HAP-1 (cell line): ENCODE measurements at places on chromosomes 16 and 17.

GRCh38 chr16:27320261-27321012, 6.7 kb downstream of the IL4R start:
- DNase-seq: no peak

- no peak for DNase-seq
These were observed 117.6 kb downstream of the VPS53 start for GRCh38 chr17:596763-597644.

DNA sequence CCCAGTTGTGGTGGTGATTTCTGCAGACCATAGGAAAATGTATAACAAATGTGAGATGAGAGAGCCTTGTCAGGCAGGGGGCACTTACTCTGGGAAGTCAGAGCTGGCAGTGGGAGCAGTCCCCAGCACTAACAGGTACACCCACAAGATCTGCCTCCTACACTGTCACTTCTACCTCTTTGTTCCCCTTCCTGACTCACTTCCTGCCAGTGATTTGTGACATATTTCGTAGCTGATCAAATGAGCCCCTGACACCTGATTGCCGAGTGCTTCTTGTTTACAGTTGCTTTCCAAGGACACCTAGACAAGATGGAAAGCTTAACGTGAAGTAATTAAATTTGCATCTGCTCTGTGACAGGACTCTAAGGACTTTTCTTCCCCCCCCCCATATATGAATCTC, 40.5 kb downstream of the FTO start:
- DNase-seq: no peak

- no peak for DNase-seq
These were observed 14.6 kb downstream of the SREBF1 start for GRCh38 chr17:17822189-17822588.

DNA sequence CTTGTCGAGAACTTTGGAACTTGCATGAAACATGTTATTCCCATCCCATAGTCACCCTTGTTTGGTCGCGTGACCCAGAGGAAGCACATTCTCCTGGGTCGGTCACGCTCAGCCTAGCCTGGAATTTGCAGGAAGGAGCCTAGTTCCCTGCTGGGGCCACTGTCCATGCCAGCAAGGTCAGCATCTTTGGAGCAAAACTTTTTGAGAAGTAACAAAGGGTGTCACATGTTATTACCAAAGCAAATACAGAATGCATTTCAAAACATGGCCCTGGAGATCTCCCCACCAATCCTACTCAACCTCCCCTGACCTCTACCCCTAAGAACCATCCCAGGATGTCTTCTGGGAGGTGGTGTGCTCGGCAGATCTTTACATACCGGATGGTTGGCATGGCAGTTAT, 26.2 kb upstream of the IRF8 start:
- no peak for DNase-seq

DNA sequence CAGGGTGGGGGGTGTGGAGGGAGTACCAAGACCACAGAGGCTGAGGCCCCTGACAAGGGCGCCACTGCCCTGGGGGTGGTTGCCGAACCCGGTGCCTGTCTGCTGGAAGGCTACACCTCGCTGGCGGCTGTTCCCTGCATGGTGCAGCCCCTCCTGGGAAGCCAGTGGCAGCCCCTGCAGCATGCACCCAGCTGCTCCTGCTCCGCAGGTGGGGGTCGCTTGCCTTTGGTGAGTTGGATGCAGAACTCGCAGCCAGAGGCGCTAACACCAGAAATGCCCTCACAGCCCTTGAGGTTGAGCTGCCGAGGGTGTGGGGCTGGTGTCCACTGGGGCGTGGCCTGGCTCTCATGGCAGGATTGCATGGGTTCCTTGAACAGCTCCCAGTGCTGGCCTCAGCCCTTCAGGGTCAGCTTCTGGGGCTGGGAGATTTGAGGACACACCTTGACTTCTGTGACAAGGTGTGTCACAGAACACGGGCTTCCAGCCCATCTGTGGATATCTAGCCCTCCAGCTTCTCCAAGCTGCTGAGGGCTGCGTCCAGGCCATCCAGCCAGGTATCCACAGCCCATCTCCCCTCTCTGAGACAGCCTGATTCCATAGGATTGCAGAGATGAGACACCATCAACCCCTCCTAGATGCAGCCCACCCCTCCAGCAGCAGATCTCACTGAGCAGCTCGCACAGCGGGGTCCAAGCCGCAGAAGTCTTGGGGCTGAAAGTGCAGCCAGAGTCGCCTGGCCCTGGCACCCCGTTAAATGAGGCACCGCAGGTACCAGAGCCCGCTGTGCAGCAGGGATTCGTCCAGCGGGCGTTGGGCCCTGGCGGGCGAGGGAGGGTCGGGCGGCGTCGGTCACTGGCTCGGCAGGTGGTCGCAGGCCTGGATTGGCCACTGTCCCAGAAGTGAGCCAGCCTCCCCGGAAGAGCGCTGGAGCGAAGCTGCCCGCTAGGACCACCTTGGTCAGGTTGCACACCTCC, 586.3 kb downstream of the KCNJ18 start:
- no peak for DNase-seq

- DNase-seq: no peak
These were observed 6.8 kb downstream of the SPPL2C start for GRCh38 chr17:45851464-45851863.

GRCh38 chr17:1532836-1533602, 16.6 kb upstream of the INPP5K start:
- DNase-seq: no peak

- no peak for DNase-seq
These were observed 402.9 kb downstream of the XYLT1 start for GRCh38 chr16:17067882-17068281.

DNA sequence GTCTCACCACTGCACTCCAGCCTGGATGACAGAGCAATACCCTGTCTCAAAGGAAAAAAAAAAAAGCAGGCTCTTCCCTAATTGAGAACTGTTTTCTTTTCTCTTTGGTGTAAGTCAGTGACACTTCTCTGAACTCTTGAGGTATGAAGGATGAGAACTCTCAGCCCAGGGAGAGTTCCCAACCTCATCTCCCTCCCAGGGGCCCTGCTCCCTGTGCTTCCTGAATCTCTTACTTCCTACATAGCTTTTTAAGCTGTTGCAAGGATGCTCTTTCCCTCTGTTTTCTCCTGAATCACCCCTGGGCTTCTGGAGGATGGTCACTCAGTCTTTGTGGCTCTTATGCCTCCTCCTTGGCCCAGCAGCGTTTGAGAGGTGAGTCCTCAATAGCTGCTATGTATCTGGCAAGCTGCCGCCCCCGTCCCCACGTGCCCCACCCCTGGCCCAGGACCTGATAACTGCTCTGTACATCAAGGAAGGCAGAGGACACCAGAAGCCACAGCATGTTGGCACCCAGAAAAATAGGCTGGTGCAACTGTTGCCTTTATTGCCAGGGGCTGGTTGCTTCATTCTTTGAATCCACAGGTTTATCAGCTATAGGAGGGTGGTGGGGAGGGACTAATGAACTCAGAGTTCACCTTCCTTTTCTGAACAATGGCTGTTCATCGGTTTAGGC, 24.0 kb downstream of the IGF2BP1 start:
- no peak for DNase-seq

- no peak for DNase-seq
These were observed 162.9 kb downstream of the SEC14L1 start for GRCh38 chr17:77303620-77304019.

- DNase-seq: no peak
These were observed 51.8 kb downstream of the PIMREG start for GRCh38 chr17:6496116-6496481.

GRCh38 chr16:58128181-58128631, 975 bp downstream of the CFAP20 start:
- no peak for DNase-seq

DNA sequence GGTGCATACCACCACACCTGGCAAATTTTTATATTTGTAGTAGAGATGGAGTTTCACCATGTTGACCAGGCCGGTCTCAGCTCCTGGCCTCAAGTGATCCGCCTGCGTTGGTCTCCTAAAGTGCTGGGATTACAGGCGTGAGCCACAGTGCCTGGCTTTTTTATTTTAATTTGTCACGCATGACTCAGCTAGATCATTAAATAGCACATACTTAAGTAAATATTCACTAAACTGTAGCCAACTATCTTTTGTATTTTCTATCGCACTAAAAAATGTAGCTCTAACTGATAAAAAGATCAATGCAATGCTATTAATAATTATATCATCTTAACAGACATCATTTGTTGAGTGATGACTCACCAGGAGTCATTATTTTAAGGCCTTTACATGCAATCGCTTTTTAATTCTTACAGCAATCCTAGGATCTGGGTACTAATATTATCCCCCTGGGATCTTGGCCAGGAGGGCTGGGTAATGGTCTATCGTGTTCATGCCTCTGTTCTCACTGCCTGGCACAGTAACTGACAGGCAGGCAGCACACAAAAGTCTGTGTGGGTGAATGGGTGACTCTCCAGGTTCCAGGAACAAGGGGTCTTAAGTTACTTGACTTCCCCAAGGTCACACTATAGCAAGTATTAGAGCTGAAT, 693.5 kb upstream of the EEF2KMT start:
- no peak for DNase-seq

- no peak for DNase-seq
These were observed 287.6 kb upstream of the CDH11 start for GRCh38 chr16:65409510-65409909.

GRCh38 chr17:9985646-9986045, 80.6 kb upstream of the RCVRN start:
- DNase-seq: no peak

- DNase-seq: no peak
These were observed 597 bp downstream of the OVCA2 start for GRCh38 chr17:2042390-2042847.

DNA sequence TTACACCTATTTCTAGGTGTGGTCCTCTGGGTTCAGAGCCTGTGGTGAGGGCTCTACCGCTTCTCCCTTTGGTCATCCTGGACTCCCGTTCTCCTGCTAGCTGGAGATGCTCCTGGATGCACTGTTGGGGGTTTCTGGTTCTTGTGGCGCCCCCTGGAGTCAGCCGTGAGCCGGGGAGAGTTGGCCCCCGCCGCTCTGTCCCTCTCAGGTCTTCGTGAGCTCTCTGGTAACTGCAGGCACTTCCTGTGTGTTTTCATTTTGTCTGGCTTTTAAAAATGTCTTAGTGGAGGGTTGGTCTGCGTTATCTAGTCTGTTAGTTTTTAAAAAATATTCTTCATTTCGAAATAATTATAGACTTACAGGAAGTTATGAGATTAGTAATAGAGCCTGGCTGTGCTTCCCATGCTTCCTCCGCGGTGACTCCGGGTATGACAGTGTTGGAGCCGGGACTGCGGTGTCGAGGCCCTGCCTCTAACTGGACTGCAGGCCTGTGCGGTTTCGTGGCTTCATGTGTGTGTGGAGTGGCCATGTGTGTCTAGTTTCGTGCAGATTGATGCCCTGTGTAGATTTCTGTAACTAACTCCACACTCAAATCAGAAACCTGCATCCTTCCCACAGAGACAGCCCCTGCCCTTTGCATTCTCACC, 78.0 kb upstream of the ZNF750 start:
- no peak for DNase-seq

DNA sequence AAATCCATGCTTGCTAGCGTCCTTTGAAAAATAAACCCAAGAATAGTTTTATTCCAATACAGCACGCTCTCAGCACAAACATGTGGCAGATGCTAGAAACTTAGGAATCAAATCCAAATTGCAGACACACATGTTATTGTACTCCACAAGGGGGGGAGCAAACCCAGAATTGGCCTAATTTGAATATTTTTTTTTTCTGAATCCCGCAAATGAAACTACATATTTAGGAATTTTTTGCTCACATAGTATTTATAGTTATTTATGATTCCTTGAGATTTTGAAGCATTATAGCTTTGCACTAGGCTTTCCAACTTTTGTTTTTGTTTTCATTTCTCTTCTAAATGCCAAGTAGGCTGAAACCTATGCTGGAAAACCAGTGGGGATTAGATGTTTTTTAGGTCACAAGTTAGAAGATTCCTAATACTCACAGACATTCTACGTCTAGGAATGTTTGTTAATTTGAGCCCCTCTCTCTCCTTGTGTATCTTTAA, 59.3 kb upstream of the CDH11 start:
- DNase-seq: no peak

- DNase-seq: no peak
These were observed 3.1 kb upstream of the CPD start for GRCh38 chr17:30375661-30376060.

GRCh38 chr17:82944990-82945389, 105.2 kb upstream of the ZNF750 start:
- no peak for DNase-seq

- peak; percentile 88 for DNase-seq
These were observed 3.9 kb upstream of the KRT28 start for GRCh38 chr17:40803617-40804082.

GRCh38 chr16:81095653-81095952, 592 bp downstream of the GCSH start:
- DNase-seq: no peak

DNA sequence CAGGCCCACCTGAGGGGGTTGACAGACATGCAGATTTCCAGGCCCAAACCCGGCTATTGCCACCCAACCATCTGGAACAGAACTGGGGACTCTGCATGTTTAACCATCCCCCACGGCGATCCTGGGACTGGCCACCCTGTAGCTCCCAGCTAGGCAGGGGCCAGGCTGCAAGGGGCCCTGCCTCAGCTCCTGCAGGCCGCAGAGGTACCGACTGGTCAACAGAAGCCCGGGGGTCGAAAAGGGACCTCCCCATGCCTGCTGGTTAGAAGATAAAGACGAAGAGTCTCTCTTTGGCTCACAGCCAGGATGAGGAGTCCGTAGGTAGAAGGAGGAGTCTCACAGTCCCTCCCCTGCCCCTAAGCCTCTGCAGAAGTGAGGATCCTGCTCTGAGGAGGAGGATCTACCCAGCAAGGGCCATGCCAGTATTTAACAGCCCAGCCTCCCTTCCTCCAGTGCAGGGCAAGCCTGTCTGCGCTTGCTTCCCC, 223.4 kb upstream of the TNRC6C start:
- DNase-seq: no peak

DNA sequence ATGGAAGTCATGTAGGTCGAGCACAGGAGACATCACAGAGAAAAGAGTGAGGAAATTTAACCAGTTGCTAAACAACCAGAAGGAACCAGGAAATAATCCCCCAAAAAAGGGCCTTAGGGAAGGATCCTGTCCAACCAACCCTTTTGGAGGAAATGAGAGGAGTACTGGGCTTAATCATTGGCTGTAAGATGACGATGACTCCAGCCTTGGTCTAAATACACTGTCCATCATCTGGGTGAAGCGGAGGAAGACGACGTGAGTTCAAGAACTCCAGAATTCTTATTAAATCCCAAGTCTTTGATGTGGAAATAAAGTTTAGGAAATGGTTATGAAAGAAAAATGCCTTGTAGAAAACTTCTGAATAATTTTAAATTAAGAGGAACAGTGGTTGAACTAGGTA, 11.5 kb upstream of the ALOX15 start:
- no peak for DNase-seq

GRCh38 chr17:14840616-14841231, 424.4 kb downstream of the PMP22 start:
- no peak for DNase-seq

- DNase-seq: no peak
These were observed 414.6 kb upstream of the GOT2 start for GRCh38 chr16:59148769-59149155.

GRCh38 chr17:39981207-39981741, 667 bp downstream of the PSMD3 start:
- no peak for DNase-seq

- no peak for DNase-seq
These were observed 26.1 kb upstream of the ABCA8 start for GRCh38 chr17:68981288-68981687.

GRCh38 chr16:31507617-31507928, 618 bp downstream of the RUSF1 start:
- DNase-seq: peak; percentile 6
